Breast epithelium (tissue), 4 donors: ENCODE measurements at places on chromosomes 7 and 10.
A peak's percentile ranks its signal among the peaks of the same experiment; 100 is the strongest.

- no peak for DNase-seq
Measured at GRCh38 chr10:44745920-44746319, 165.2 kb upstream of the TMEM72 start.

- no peak for DNase-seq
Measured at GRCh38 chr10:35780970-35781642, 139.0 kb upstream of the FZD8 start.

DNA sequence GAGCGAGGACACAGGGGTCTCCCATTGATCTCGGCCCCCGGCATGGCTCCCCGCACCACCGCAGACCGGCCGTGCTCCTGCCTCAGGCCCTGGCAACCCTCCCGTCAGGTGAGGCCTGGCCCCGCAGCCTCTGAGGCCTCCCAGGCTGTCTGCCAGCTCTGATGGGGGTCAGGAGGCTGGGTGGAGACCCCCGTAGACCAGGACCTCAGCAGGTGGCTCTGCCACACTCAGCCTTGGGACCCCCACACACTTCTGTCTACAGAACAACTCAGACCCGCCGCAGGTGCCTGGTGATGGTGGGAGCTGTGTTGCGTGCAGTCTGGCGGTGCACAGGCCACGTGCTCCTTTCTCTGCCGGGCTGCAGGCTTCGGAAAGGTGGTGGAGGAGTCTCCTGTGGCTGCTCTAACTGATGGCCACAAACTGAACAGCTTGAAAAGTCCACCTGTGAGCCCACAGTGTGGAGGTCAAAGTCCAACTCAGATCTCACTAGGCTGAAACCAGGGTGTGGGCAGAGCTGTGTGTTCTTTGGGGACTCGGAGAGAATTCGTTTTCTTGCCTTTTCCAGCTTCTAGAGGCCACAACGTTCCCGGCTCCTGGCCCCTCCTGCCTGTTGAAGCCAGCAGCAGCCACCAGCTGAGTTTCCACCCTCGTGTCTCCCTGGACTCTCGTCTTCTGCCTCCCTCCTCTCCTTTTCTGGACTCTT lies 62.5 kb downstream of the PWWP2B start:
- DNase-seq, result no peak

DNA sequence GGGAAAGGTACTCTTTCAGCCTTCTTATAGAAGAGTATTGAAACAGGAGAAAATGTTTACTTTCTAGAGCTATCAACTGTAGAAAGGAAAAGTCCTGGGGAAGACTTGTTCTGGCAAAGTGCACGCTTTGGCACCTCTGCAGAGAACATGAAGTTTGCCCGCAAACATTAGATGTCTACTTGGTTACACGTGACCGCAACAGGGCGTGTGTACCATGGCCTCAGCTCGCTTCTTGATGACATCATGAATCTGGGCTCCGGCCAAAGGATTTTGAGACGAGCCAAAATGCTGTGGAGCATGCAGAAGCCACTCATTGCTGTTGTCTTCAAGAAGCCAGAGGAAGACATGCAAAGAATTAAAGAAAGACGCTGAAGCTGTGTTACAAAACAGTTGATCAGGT lies 8.6 kb upstream of the TAS2R60 start:
- DNase-seq, result peak; percentile 72

GRCh38 chr7:84122582-84123360 lies 71.8 kb downstream of the SEMA3A start:
- no peak for DNase-seq

DNA sequence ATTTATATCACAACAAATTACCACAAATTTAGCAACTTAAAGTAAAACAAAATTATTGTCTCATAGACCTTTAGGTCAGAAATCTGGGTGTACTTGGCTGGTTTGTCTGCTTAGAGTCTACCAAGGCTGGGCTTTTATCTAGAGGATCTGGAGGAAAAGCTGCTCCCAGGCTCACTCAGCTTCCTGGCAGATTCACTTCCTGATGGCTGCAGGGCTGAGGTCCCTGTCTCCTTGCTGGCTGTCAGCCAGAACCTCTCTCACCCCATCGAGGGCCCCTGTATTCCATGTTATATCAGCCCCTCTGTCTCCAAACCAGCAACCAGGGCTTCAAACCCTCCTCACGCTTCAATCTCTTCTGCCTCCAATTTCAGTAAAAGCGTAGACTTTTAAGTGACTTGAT lies 734.9 kb downstream of the NRG3 start:
- no peak for DNase-seq

GRCh38 chr7:39985398-39985918 lies 35.4 kb downstream of the CDK13 start:
- no peak for DNase-seq

DNA sequence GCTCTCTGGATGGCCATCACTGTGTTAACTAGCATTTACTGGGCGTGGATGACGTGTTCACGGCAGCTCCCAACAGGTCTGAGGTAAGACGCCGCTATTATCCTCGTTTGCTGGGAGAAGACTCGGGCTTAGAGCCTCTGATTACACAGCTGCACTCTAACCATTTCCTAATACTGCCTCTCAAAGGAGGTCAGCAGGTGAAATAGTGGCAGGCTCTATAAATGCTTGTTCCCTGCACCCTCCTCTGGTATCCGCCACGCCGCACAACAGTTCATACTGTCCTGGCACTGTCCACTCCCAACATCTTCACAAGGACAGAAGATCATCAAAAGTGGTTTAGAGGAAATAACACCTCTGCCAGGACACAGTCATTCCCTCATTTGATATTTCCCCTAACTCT lies 28.3 kb downstream of the HIPK2 start:
- no peak for DNase-seq

- no peak for DNase-seq
Measured at GRCh38 chr10:17848646-17849045, 39.5 kb downstream of the MRC1 start.

GRCh38 chr10:133198206-133198605 lies 31.8 kb upstream of the UTF1 start:
- no peak for DNase-seq

GRCh38 chr10:125024497-125025234 lies 82.7 kb downstream of the ZRANB1 start:
- DNase-seq, result no peak
